Activated T-helper 17 cell treated with anti-CD3 and anti-CD28 coated beads, Interleukin-2, amount 50 U/mL, for 72 hours (primary cell): ENCODE measurements at places on chromosomes 7 and 10.

DNA sequence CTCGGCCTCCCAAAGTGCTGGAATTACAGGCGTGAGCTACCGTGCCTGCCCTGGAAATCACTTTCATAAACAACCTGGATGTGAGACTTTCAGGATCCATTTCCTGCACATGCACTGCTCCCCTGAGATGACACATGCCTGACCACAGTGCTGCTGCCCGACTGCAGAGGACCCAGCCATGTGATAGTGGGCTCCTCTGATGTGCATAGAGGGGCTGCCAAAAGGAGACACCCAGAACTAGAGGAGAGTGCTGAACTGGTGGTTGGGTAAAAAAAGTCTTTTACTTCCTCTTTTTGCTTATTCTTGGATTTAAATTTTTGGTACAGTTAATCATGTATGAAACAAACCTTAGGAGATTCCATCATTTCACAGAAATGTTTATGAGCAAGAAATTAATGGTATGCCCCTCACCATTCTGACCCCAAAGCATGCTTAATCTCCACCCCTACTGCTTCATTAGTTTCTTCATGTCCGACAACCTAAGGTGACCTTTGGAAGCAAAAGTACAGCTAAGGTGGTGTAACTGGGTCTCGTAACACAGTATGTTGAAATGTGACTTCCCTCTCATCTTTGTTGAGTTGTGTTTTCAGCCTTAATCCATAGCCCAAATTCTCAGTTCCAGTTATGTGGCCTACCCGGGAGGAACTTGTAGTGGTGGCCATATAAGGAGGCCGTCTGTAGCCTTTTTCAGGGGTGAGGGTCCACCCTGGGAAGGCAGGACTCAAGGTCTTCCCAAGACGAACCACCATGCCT, 111.1 kb downstream of the RNF216 start:
- ATAC-seq: no peak

- no peak for ATAC-seq
These were observed 6.9 kb downstream of the KMT2E start for GRCh38 chr7:105020926-105021325.

GRCh38 chr10:3031490-3031889, 35.9 kb upstream of the PFKP start:
- ATAC-seq: no peak

GRCh38 chr7:37372750-37373149, 75.9 kb downstream of the ELMO1 start:
- ATAC-seq: no peak

DNA sequence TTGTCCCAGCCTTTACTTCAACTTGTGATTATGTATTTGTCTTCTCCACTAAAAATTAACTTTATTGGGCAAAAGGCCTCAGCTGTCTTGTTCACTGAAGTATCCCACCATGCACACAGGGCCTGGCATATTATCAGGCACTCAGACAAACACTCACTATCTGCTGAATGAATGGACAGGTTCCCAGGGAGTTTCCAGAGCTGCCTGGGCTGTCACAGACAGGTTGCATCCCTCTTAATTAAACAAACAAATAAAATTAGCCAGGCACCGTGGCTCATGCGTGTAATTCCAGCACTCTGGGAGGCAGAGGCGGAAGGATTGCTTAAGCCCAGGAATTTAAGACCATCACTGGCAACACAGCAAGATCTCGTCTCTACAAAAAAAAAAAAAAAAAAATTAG, 1.5 kb upstream of the TSPAN14 start:
- no peak for ATAC-seq

GRCh38 chr10:99537086-99537988, 4.6 kb downstream of the NKX2-3 start:
- no peak for ATAC-seq
